ENCODE measurements at places on chromosomes 5 and 9.
A peak's percentile ranks its signal among the peaks of the same experiment; 100 is the strongest.

DNA sequence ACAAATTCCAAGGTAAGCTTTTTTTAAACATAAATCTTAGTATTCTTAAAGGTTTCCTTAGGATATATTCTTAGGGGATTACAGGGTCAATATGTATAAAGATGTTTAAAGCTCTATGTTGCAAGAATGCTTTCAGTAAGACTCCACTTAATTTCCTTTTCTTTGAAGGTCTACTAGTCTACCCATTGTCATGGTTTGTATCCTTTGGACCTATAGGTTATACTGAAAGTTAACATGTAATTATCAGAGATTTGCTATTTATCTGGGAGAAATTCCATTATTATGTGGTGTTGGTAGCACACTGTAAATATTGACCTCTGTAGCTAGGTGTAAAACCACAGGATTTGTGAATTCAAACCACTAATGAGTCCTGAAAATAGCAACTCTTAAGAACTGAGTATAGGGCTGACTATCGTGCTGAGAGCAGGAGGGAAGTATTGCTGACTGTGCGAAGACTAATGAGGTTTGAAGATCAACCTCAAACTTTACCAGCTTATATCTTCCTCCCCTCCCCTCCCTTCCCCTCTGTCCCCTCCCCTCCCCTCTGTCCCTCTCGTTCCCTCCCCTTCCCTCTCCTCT, 85.6 kb downstream of the GADD45G start:
- no peak for DNase-seq

GRCh38 chr5:152462021-152462721, 57.1 kb upstream of the NMUR2 start:
- no peak for DNase-seq

DNA sequence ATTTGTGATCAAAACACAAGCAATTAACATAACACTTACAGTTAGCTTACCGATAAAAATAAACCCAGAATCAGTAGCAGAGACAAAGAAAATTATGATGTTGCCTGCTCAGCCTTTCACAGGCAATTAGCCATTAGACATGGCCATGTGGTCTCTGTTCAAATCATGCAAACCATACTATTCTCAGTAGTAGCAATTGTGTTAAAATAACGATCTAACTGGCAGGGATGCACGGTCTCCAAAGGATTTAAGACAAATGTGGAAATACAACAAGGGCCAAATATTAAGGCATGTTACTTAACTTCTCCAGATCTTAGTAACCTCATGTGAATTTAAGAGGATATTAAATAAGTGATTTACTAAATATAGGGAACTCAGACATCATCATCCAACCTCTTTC, 59.5 kb downstream of the PTBP3 start:
- DNase-seq = no peak

DNA sequence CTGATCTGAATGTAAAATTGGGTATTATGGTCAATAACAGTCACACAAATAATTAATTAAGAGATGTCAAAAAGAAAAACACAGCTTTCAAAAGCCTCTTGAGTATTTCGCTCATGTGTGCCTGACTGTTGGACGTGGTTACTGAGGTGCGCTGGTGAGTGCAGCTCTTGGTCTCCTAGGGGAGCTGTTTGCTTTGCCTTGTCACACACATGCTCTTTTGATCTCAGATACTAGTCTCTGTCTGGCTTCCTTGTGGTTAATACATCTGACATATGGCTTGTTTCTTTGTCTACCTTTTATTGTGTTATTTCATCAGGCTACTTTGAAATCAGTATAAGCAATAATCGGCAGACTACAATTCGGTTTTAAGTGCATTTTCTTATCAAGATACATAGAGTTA, 51.5 kb downstream of the PCSK1 start:
- DNase-seq = no peak

GRCh38 chr9:18360005-18360404, 113.9 kb upstream of the ADAMTSL1 start:
- DNase-seq = no peak

- no peak for DNase-seq
Observed at GRCh38 chr9:134793288-134794188, 87.1 kb upstream of the FCN2 start.

DNA sequence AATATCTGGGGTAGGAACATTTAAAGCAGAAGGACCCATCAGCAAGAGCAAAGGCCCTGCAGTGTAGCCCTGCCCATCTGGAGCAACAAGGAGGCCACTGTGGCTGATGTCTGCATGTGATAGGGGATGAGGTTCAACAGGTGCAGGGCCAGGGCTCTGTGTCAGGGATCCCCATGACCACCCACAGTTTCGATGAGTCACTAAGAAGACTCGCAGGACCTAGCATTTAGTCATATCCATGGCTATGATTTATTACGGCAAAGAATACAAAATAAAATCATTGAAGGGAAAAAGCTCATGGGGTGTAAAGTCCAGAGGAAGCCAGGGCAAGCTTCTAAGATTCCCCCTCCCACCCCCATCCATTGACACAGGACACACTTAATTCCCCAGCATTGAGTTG, 188.6 kb downstream of the ADGRV1 start:
- peak; percentile 18 for DNase-seq

DNA sequence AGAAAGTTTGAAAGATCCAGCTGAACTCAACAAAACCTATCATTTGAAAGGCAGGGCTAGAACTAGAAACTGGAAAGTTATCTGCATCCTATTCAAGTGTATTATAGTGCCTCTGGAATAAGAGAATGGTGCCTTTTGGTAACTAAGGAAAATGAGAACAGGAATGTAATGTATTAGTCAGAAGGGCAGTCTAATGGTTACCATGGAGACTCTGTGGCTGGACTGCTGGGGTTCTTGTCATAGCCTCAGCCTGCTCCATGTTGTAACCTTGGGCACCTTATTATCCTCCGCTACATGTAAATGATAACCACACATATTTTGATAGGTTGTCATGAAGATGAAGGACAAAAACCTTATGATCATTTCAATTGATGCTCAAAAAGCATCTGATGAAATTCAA, 24.6 kb upstream of the IFNB1 start:
- no peak for DNase-seq

DNA sequence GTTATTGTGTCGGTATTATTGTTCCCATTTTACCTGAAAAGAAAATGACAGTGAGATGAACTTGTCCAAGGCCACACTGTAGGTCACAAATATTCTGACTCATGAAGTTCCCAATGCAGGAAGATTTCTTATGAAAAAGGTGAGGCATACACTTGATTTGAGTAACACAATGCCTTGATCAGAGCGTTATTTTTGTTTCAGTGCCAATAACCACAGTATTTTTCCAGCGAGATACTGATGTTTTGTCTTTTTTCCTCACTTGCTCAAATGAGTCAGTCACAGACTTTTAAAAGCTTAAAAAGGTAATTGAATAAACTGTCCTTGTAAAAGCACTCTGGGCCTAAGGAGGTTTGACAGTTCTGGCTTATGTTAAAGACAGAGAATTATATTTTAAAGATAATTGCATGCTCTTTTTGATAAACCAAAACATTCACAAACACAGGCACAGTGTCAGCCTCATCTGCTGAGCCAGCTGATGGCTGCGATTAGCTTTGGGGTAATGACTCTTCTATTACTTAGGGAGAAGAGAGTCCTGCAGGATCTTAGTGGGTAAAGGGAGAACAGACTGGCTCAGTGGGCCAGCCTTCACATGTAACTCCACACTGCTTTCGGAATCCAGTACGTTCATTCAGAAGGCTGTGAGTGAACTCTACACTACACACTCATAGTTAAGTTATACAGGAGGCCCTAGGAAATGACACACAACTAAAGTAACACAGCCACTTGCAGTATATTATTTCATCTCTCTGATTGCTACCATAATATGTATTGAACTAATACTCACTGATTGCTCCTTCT, 165.5 kb upstream of the CD180 start:
- no peak for DNase-seq

DNA sequence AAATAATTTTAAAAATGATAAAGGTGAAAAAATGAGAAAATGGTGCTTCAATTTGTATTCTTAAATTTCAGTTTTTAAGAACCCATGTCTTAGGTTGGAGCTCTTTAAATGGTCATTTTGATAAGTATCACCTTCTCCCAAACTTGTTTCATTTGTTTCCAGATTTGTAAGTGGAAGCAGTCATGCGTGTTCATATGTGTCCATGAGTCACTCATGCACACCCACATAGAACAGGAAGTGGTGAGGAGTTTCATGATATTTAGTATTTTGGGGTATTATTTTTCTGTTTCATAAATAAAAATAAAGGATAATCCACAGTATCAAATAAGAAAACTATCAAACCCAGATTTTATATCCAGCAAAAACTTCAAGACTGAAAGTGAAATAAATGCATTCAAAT, 570.4 kb upstream of the ST8SIA4 start:
- no peak for DNase-seq

- no peak for DNase-seq
Observed at GRCh38 chr5:76196886-76197489, 113.8 kb downstream of the SV2C start.

DNA sequence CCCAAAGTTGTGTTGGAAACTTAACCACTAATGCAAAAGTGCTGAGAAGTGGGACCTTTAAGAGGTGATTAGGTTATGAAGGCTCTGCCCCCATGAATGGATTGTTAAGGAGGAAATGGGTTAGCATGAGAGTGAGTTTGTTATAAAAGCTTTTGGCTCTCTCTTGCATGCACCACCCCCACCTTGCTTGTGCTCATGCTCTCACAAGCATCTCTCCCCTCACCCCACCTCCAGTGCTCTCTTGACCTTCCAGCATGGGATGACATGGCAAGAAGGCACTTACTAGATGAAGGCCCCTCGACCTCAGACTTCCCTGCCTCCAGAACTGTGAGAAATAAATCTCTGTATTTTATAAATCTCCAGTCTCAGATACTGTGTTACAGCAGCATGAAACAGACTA, 52.8 kb downstream of the RICTOR start:
- DNase-seq = no peak

DNA sequence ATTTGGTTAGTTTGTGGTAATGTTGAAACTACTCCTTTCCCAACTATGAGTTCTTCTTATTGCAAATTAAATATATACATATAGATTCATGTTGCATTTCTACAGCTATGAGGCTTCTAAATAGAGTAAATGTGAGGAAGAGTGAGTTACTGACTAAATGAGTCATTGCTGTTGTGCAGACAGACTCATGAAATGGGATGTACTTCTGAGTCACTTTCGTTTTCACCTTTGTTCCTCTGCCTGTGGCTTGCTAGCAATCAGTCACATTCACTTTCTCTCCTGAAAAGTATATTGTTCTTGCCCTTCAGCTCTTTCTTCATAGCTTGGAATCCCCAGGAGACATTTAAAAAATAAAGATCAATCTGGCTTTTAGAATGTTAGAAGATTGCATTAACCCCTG, 295.5 kb upstream of the SMC2 start:
- DNase-seq = no peak

DNA sequence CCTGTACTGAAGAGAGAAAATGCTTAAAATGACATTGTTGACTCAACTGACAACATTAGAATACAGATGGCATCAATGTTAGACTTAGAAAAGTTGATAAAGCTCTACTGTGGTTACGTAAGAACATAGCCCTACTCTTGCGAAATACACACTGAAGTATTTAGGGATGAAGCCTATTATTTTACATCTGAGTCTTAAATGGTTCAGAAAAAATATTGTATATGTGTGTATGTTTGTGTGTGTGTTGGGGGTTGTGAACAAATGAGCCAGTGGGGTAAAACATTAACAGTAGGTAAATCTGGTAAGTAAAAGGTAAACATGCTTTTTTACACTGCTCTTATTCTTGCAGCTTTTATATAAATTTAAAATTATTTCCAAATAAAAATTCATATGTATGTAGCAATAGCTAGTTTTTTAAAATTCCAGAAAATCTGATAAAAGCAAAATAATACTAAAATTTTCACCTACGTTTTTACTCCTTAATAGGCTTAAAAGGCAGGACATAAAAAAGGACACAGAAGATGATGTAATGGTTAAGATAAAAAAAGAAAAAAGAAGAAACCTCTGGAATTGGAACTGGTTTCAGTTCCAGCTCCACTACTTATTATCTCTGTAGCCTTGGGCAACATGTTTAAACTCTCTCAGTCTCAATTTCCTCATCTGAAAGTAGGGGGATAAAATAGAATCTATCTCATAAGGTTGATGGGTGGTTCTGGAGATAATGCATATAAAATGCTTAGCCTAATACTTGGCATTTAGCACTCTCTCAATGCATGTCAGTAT, 44.3 kb downstream of the GARNL3 start:
- no peak for DNase-seq

GRCh38 chr5:177473443-177474001, at the start of gene DBN1:
Gene DBN1 (minus strand): TSS chr5:177473634. CDS start chr5:177473521, 113 bp downstream.
- peak; percentile 96 for DNase-seq

- no peak for DNase-seq
Observed at GRCh38 chr5:150139334-150139733, 16.3 kb downstream of the PDGFRB start.

GRCh38 chr9:134059188-134059641, 8.6 kb downstream of the BRD3 start:
- DNase-seq = no peak

GRCh38 chr5:1881731-1882336, 891 bp downstream of the IRX4 start:
- DNase-seq = no peak

GRCh38 chr9:79473704-79474103, 98.1 kb upstream of the TLE4 start:
- DNase-seq = no peak

- peak; percentile 79 for DNase-seq
Observed at GRCh38 chr9:136345281-136346156, 18.0 kb downstream of the DNLZ start.

- peak; percentile 30 for DNase-seq
Observed at GRCh38 chr9:36450110-36450732, 50.2 kb upstream of the RNF38 start.

GRCh38 chr9:109328978-109329637, 8.2 kb upstream of the EPB41L4B start:
- no peak for DNase-seq

GRCh38 chr5:3886524-3887451, 291.2 kb downstream of the IRX1 start:
- DNase-seq = no peak

- DNase-seq = no peak
Observed at GRCh38 chr9:124720429-124721108, 50.5 kb downstream of the NR6A1 start.

GRCh38 chr9:124182741-124183140, 75.0 kb upstream of the NEK6 start:
- no peak for DNase-seq

- DNase-seq = no peak
Observed at GRCh38 chr5:15333091-15333490, 166.9 kb upstream of the FBXL7 start.

- DNase-seq = no peak
Observed at GRCh38 chr5:134450374-134450773, 38.7 kb upstream of the CDKN2AIPNL start.

- no peak for DNase-seq
Observed at GRCh38 chr5:130068988-130069387, 164.7 kb downstream of the CHSY3 start.

All from K562 (cell line).